ENCODE measurements at places on chromosomes 13 and 19.

- no peak for DNase-seq
These were observed 421.4 kb downstream of the SLITRK6 start for GRCh38 chr13:85377783-85378182.

DNA sequence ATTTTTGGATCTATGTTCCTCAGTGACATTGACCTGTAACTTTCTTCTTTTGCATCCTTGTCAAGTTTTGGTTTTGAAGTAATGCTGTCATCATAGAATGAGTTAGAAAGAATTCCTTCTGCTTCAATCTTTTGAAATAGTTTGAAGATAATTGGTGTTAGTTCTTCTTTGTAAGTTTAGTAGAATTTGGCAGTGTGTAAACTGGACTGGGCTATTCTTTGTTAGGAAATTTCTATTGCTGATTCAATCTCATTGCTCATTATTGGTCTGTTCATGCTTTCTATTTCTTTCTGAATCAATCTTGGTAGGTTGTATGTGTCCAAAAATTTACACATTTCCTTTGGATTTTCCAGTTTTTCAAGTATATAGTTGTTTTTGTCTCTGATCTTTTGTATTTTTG, 101.7 kb upstream of the SPRY2 start:
- no peak for DNase-seq

DNA sequence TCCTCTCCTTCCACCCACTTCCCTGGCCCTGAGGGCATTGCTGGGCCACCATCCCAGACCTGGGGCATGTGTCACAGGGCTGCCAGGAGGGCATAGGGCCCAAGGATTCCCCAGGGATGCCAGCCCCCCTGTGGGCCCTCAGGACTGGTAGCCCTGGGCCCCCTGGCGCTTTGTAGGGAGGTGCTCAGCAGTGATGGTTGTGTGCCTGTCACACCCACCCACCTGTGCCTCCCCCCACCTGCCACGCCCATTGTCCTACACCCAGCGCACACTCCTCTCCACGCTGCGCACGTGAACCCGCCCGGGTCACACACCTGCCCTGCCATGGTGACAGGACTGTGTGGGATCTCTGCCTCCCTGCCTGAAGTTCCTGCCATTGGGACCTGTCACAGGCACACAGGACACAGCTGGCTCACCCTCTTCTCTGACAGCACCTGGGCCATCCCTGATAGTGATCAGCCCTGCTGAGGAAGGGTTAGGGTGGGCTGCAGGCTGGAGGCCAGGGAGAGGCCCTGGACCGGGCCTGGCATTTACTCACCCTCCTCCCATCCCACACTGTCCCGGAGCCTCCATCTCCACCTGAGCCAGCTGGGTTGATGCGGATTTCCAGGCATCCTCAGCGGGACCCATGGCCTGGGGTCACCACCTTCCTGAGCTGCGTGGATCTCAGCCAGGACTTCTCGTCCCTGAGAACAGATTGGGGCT, 23.9 kb downstream of the WTIP start:
- DNase-seq, result no peak

DNA sequence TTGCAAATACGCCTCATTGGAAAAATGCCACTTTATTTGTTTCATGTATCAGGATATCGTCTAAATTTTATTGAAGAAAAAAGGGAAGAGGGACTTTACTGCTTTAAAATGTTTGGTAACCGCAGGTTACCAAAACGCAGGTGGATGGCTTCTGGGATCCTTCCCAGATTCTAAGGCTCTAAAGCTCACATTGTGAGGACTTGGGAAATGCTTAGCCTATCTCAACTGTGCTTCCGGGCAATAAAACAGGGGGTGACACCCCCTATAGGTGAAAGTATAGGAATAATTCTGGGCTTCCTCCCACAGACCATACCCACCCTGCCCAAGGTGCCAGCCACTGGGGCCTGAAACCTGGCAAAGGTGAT, 73.2 kb upstream of the IPO5 start:
- no peak for DNase-seq

DNA sequence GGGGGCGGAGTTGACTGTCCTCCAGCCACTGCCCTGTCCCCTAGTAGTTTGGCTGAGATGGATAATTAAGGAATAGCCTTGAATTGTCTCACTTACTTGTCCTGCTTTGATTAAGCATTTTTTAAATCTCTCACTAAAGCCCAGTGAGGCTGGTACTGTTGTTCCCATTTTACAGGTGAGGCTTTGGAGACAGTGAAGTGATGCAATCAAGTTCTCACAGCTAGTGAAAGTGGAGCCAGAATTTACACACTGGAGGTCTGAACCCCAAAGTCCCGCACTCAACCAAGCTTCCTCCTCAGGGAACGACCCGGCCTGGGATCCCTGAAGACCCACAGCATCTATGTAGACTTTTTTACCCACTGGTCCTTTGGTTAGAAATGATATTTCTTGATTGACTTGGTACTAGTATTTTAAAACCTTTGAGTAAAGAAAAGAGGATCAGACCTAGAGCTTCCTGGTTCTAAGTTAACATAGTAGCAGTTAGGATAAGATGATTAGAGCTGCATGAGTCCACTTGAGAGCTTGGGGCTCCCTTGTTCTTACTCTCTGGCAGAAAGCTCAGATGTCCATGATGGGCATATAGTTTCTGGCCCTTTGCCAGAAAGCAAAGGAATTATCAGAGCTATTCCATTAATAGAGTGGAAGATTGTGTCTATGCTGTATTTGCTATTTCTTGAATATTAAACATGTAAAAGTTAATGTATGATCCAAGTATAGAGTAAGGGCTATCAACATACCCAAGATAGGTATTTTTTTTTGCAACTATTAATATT, 154.3 kb downstream of the LMO7 start:
- no peak for DNase-seq

DNA sequence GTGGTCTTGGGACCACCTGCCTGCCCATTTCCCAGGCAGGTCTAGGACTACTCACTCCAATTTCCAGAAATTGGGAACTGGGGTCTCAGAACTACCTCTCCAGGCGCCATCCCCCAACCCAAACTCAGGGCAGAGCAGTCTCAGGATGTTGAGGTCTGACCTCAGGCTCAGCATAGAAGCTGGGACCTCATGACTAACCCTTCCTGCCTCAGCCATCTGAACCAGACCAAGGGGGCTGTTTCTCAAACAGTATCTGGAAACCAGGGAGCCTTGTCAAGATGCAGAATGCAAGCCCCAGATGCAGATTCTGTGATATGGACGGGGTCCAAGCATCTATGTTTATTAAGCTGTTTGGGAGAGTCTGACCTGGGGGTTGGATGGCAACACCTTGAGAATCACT, 1.3 kb downstream of the FBXW9 start:
- no peak for DNase-seq

DNA sequence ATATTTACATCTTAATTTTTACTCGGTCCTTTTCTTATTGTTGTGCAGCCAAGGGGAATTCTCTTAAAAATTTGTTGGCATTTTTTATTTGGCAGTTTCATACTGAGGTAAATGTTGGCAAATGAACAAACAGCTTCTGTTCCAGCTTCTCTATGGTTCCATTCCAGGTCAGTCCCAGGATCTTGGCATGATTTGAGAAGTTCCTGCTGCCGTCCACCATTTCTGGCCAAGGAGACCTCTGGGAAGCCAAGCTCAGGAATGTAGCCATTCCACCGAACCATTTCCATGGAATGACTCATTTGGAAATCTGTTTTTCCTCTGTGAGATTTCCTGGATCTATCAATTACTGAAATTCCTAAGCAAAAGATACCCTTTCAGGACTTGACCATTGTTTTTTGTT, 43.9 kb downstream of the SLC10A2 start:
- DNase-seq, result no peak

GRCh38 chr19:1213391-1214286, 8.1 kb downstream of the STK11 start:
- DNase-seq, result peak; percentile 96

- no peak for DNase-seq
These were observed 171.4 kb downstream of the OXGR1 start for GRCh38 chr13:96822895-96823294.

DNA sequence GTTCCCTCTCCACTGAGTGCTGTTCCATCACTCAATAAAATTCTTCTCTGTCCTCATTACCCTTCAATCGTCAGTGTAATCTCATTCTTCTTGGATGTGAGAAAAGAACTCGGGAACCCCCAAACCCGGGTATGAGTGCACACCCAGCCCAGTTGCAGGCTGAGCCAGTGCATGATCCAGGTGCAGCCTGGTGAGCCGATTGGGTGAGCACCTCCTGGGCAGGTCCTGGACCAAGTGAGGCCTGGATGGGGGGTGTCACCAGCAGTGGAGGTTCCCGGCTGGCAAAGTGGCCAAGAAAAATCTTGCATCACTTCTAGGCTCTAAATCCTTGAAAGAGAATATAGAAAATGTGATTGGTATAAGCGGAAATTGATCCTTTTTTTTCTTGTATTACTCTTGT, 878.8 kb upstream of the KLHL1 start:
- DNase-seq, result no peak

DNA sequence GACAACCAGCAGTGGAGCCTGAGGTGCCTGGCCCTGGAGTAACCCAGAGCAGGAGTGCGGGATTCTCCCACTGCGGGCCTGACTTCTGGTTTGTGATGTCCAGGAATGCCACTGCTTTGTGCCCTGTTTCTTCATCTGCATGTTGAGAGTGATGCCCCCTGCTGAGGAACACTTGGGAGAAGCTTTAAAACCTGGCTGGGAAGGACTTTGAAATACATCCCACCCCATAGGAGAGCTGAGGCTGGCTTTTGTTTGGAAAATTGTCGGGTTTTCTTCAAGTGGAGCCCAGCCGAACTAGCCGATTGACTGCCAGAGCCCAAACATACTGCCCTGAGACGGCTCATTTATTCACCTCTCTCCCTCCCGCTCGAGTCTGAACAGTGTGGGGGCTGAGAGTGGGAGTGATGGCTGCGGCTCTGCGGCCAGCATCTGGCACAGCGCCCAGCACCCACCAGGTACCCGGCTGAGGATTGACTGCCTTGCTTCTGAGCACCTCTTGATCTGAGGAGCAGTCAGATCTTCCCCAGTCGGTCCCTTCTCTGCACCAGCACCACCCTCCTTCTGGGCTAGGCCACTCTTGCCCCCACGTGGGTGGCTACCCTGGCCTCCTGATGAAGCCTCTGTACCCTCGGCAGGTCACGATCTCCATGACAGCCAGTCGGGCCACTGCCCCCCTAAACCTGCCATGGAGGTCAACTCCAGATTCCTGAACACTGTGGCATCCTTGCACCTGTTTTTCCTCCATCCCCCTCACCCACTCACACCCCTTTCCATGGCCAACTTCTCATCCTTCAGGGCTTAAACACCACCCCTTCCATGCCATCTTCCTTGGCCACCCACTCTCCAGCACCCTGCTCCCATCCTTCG, 148.9 kb downstream of the SIPA1L3 start:
- DNase-seq, result no peak

- no peak for DNase-seq
These were observed at the start of gene NTF4 for GRCh38 chr19:49064768-49065611. TSS of gene NTF4 (minus strand) at chr19:49064818. CDS start at chr19:49061997, 2,821 bp downstream.

DNA sequence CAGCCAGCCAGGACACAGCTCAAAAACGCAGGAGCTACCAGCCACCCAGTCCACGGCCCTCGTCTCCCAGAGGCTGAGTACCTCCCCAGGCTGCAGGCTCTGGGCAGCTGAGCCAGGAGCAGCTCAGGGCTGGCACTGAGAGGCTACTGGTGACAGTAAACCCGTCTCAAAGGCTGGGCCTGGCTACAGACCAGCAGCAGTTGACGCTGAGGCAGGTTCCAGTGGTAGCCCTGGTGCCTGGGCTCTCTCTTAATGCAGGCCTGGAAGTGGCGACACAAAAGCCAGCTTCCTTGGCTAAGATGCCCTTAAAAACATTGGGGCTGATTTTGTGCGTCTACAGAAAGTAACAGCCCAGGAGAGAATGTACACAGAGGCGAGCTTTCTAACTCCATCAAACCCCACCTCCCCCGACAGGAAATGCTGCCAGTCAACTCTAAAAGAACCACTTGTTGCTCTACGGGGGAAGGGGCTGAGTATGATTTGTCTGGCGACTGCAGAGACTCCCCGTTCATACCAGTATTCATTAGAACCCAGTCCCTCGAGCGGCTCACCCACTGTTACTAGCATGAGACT, 126.3 kb downstream of the STK24 start:
- no peak for DNase-seq

GRCh38 chr13:91948736-91949135, 550.3 kb downstream of the GPC5 start:
- no peak for DNase-seq

DNA sequence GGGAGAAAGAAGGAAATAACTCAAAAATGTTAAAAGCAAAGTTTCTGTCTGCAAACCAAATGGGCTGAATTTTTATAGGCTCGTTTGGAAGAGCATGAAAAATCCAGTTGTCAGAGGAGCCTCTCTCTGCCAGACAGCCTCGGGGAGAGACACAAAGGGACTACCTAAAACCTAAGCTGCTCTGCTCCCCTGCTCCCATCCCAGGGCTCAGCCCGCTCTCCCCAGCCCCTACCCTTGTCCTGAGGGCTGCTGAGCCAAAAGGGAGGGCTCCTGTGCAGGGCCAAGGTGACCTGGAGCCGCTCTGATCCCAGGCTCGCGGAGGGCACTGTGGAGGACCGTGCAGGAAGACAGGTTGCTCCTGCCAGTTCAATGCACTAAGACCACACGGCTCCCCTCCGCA, 96.7 kb upstream of the UQCRFS1 start:
- no peak for DNase-seq

- peak; percentile 91 for DNase-seq
These were observed 303.4 kb downstream of the SPRY2 start for GRCh38 chr13:80037505-80037888.

- no peak for DNase-seq
These were observed 42.1 kb downstream of the PCCA start for GRCh38 chr13:100130930-100131511.

DNA sequence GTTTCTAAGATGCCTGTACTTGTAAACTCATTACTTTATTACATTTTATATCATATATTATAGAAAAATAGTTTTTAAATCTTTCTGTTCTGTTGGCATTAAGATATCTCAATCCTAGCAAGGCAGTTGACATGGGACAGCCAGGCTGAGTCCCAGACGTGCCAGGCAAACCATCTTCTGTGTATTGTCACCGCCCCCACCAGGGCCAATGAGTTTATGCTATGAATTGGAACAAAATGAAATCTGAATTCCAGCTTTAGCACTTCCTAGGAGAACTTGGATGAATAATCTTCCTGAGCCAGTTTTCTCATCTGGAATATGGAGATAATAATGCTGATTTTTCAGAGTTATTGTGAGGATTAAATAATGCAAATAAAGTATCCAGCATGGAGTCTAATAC, 79.9 kb upstream of the GSX1 start:
- DNase-seq, result peak; percentile 20

GRCh38 chr19:14639536-14640277, 34.9 kb downstream of the ADGRE3 start:
- DNase-seq, result no peak

- DNase-seq, result no peak
These were observed 2.3 kb downstream of the UPF1 start for GRCh38 chr19:18833849-18834643.
